Endodermal cell (in vitro differentiated cells): ENCODE measurements at places on chromosomes 6 and 20.

DNA sequence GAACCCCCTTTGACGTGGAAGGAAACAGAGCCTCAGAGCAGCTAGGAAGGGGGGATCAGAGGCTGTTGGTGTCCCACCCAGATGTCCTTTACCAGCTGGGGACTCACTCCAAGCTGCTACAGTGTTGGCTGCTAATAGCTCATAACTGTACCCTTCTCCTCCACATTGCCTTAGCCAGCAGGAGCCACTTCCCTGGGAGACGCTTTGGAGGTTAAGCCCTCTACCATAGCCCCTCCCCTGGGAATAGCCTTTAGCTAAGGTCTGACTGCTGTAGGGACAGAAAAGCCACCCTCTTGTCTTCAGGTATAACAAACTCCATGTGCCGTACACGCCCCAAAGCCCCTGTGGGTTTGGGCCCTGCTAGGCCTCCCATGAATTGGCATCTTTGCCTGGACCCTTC, 238.6 kb downstream of the LRFN2 start:
- DNase-seq = no peak

GRCh38 chr6:106186714-106187113, 100.6 kb downstream of the PRDM1 start:
- DNase-seq = no peak

DNA sequence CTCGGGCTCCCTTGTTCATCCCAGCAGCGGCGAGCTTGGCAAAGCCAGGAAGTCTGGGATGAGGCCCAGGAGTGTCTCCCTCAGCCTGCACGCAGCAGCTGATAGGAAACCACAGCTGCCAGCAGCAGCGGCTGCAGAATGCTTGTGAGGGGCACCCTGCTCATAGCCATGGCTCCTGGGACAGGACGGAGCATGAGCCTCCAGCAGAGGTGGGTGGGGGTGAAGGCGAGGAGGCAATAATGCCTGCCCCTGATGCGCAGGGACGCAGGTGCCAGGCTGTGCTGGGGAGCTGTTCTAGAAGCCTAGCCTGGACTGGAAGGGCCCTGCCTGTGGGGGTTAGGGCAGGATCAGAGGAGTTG, 157.9 kb downstream of the CD83 start:
- peak; percentile 68 for DNase-seq

DNA sequence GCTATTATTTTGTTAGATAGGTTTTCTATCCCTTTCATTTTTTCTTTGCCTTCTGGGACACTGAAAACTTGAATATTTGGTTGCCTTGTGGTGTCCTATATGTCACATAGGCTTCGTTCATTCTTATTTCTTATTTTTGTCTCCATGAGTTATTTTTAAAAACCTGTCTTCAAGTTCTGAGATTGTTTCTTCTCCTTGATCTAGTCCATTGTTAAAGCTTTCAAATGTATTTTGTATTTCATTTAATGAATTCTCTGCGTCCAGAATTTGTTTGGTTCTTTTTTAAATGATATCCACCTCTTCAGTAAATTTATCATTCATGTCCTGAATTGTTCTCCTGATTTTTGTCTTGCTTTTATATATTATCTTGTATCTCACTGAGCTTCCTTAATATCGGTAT, 243.2 kb upstream of the BMP2 start:
- no peak for DNase-seq

DNA sequence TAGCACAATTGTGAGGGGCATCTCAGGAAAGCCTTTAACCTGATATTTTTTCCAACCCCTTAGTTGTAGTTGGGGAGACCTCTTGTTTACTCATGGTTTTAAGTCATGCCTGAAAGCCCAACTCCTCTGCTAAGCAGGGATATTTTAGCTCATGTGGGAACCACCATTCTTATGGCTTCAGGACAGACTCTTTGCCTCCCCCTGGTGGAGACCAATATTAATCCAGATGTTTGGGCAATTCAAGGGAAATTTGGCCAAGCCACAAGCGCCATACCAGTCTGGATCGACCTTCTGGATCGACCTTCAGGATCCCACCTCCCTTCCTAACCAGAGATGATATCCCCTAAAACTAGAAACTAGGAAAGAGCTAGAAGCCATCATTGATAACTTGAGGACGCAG, 211.2 kb downstream of the C6orf118 start:
- peak; percentile 74 for DNase-seq
